CD8-positive, alpha-beta T cell (primary cell): ENCODE measurements at places on chromosomes 2 and 18. TPM values are rescaled to one million over a fixed set of nuclear protein-coding genes. Genes with fewer than 3 reads are reported as not detected.

DNA sequence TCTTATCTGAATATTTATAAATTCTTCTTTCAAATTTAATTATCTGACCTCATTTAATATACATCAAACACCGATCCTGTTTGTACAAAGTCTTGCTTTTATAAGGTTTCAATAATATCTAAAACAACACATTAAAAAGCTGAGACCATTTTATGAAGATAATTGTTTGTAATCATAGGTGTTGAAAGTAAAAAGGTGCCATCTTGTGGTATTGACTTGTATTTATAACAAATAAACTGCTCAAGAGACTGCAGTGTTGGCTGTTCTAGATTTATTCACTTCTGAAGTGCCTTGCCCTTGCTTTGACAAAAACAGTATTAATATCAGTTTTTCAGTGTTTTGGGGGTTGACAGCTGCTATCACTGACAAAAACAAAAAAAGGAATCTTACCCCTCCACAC is 286.8 kb upstream of the HNMT start:
- DNase-seq: no peak

- DNase-seq: no peak
Observed at GRCh38 chr2:64447317-64448040, 6.5 kb upstream of the LGALSL start.

DNA sequence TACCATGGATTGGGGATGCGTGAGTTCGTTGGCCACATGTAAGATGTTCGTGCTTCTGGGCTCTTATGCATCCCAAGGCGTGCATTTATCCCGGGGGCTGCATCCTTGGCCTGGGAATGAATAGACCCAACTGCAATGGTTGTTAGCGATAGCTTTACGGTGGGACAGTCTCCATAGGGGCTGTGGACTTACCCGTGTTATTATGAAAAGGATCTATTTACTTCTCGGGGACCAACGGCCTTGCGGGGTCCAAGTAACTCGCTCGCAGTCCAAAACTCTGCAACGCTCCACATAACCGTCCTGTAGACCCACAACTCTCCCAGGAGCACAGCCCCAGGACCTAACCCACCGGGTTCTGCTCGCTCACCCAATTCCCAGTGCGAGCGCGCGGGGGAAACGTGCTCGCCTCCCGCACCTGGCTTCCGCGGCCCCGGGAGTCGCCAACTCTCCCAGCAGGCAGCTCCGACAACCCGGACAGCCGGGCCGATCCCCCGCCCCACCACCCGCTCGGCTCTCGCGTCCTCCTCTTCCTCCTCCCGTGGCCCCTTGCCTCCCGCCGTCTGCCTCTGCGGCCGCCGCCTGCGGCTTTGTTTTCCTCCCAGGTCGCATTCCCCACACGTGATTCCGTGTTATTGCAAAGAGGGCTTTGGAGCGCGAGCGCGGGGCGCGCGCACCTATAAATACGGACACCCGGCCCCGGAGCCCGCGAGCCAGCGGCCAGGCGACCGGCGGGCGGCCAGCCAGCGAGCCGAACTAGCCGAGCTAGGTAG is at the start of gene CABLES1:
Gene CABLES1, plus strand, starts transcription at position 706 of the 770 bp plus-strand sequence. CDS start 278 bp downstream, outside the sequence.
- DNase-seq: no peak

GRCh38 chr2:23387221-23387550 is 2.2 kb downstream of the KLHL29 start:
- no peak for DNase-seq

GRCh38 chr18:79876497-79876896 is 75.0 kb downstream of the SLC66A2 start:
- no peak for DNase-seq

DNA sequence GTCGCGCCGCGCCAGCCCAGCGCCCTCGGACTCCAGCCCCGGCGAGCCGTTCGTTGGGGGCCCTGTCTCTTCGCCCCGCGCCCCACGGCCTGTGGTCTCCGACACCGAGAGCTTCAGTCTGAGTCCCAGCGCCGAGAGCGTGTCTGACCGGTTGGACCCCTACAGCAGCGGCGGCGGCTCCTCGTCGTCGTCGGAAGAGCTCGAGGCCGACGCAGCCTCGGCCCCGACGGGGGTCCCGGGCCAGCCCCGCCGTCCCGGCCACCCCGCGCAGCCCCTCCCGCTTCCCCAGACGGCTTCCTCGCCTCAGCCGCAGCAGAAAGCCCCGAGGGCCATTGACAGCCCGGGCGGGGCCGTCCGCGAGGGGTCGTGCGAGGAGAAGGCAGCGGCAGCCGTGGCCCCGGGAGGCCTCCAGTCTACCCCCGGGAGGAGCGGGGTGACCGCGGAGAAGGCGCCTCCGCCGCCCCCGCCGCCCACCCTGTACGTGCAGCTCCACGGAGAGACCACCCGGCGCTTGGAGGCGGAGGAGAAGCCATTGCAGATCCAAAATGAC is 1.4 kb downstream of the PHLPP1 start:
- DNase-seq: peak; percentile 81

GRCh38 chr2:24304098-24304497 is 56.2 kb downstream of the ITSN2 start:
- DNase-seq: no peak

DNA sequence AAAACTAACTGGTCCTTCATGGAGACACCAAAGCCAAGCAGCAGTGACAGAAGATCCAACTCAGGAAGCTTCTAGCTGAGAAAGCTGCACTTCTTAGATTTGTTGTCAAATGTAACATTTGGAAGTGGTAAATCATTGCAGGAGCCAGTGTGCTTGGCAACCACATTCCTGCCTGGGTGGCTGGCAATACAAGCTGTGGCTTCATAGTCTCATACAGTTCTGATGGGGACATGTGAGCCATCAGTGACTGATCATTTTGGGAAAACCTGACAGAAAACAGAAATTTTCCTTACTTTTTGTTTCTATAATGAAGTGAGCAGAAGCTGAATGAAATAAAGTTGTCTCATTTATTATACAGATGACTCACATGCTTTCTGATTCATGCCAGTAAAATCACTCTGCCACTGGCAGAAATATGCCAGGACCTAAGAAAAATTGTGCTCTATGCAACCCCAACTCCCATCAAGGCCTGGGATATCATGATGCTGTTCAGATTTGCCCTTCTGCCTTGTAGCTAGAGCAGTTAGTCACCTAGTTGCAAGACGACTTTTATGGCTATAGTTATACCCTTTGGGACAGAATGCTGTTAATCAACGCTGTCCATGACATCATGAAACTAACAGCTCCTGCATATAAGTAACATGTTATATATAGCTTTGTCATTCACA is 508.1 kb downstream of the ADCYAP1 start:
- DNase-seq: no peak

- peak; percentile 62 for DNase-seq
Observed at GRCh38 chr2:119367472-119368099, 809 bp downstream of the DBI start.

DNA sequence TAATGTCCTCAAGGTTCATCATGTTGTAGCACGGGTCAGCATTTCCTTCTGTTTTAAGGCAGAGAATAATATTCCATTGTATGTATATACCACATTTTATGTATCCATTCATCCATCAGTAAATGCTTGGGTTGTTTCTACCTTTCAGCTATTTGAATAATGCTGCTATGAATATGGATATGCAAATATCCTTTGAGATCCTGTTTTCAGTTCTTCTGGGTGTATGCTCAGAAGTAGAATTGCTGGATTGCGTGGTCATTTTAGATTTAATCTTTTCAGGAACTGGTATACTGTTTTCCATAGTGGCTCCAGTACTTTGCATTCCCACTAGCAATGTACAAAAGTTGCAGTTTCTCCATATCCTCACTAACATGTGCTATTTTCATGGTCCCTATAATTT is 13.4 kb upstream of the ASB1 start:
- no peak for DNase-seq

DNA sequence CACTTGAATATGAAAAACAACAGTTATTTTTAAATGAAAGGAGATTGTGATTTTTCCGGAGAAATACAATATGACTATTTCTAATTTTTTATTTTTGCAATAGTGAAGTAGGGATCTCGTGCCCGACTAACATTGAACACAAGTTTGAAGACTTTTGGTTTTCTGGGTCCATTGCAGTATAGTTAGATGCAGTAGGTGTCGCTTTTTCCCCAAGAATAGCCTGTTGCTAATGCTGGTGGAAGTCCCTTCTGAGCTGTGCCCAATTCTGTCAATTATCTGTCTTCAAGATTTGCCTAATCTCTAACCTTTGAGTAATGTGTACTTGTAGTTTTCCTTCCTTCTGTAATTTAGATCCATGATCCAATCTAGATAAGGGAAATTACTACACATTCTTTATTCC is 36.5 kb downstream of the SEMA4F start:
- DNase-seq: peak; percentile 54

DNA sequence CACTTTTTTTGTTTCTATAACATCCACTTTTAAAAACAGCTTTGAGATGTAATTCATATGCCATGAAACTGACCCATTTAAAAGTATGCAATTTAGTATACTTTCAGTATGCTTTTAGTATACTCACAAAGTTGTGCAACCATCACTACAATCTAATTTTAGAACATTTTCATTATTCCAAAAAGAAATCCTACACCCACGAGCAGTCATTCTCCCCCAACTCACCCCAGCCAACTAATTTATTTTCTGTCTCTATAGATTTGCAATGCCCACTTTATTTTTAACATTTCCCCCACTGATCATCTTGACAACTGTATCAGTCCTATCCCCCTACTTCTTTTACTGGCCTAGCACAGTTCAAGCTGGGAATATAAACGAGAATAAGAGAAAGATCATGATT is 39.1 kb downstream of the FAM98A start:
- DNase-seq: no peak

DNA sequence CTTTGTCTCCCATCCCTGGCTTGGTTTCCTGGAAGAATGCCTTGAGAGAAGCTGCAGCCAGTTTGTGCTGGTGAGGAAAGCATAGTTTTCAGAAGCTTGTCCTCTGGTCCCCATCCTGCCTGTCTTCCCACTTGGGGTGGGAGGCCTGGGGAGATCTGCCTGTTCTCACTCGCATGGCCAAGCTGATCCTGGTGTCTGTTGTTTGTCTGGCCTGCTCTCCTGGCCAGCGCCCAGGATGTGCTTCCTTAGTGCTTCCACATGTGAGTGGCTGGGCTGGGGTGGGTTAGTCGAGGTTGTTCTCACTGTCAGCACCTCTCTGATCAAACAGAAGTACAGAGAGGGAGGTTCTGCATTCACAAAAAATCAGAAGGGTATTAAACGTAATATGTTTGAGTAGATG is 49.5 kb downstream of the PTPRM start:
- no peak for DNase-seq

DNA sequence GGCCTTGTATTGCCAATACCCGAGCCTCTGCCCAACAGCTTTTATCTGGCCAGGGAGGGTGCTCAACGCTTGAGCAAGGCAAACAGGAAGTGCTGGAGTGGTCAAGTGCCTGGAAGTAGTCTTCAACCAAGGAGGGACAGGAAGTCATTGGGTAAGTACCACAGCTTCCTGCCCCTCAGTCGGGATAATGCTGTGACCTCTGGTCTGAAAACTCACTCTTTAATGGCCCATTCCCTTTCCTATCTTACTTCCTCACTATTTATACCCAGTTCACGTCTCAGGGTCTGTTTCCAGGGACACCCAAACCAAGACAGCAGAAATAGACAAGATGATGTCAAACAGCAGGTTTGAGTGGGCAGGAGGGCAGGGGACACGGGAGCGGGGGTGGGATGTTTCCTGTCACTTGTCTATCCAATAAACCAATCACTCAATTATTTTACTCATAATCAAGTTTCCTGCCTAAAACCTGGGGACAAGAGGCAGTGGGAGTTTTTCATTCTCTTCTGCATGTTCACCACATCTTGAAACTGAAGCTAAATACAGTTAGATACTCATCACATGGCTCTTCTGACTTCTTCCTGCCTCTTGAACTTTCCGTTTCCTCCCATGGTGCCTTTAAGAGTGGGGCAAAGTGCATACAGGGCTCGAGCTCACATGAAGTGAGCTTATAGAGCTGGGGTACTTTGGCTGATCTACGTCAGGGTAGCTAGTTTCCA is 68.9 kb upstream of the CAB39 start:
- DNase-seq: peak; percentile 56

DNA sequence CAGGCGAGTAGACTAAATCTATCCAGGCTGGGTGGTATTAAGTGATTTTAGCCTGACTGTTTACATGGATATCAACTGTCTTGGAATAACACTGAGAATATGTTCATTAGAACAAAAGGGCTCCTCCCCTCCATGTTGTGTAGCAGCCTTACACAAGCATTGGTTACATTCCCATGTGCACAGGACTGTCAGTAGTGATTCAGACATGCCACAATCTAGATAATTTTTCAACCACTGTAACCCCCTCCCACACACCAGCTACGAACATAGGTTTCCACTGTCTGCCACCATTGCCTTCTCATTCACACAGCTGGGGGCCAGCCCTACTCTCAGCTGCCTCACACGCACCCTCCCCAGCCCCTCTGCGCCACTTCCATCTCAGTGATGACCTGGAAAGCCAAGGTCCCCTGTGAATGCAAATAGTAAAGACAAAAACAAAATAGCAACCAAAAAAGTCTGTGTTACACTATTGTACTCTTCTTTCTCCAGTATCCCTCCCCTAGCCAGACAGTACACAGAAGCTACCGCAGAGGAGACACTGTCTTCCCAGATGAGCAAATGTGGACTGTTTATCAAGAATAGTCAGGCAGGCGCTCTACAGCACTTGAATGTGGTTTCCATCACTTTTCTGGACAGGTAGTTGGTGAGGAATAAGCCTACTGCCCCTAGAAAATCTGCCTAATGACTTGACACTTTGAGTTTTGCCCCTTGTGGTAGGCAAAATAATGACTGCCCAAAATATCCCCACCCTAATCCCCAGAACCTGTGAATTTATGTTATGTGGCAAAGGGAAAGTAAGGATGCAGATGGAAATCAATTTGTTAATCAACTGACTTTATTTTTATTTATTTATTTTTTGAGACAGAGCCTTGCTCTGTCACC is 27.9 kb upstream of the TYMS start:
- DNase-seq: no peak

SEPTIN2 gene
- 216 TPM for total RNA-seq

FEV gene
- total RNA-seq: not detected

PLEKHH2 gene
- 1.5 TPM for total RNA-seq

ACMSD gene
- not detected for total RNA-seq

SETBP1 gene
- total RNA-seq: 0.90 TPM

MAPRE3 gene
- total RNA-seq: 3.8 TPM
